ENCODE measurements at places on chromosomes 5 and 9. TPM values are rescaled to one million over a fixed set of nuclear protein-coding genes. Genes with fewer than 3 reads are reported as not detected.

Gene SLC1A3
- 61.1 TPM for total RNA-seq

Gene S1PR3
- total RNA-seq = 7.9 TPM

Gene RAD50
- 30.8 TPM for total RNA-seq

Gene GPR150
- total RNA-seq = not detected

Gene KLHL9
- total RNA-seq = 33.2 TPM

Gene C5orf47
- not detected for total RNA-seq

Gene FAM200C
- total RNA-seq = 10.5 TPM

Gene UBQLN1
- 102 TPM for total RNA-seq

Gene CCDC152
- total RNA-seq = 3.1 TPM
